ENCODE measurements at places on chromosomes 4 and X.
A peak's percentile ranks its signal among the peaks of the same experiment; 100 is the strongest.

DNA sequence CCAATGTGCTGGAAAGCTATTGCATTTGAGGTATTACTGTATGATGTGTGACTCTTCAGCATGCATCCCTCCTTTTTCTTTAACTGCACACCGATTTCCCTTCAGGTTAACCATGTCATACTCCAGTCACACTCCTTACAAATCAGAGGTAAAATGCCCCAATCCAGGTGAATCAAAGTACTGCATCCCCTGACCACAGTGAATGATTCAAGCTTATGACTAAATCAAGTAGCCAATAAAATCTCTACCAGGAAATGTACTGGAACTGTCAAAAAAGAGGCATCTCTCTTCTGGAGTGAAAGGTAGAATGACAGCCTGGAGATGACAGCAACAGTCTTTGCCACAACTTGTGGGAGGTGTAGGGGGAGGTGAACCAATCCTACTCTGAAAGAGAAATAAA lies 10.4 kb downstream of the ADAMTS3 start:
- DNase-seq = no peak

- DNase-seq = no peak
Measured at GRCh38 chr4:96264941-96265463, 425.1 kb downstream of the PDHA2 start.

DNA sequence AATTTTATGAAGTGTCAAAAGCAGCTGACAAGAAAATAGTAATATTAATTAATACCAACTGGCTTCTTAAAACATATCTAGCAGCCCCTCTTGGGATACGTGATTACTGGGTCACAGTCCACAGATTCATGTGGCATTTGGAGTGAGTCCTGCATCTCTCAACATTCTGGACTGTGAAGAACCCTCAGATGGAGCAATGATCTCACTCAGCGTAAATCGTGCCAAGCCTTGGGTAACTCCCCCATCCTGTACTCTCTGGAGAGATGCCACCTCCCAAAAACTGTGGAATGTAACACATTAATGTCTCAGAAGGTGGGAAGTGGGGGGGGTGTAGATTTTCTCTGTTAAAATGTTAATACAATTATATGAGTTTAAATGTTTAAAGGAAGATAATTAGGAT lies 118.2 kb upstream of the IQCM start:
- DNase-seq = no peak

DNA sequence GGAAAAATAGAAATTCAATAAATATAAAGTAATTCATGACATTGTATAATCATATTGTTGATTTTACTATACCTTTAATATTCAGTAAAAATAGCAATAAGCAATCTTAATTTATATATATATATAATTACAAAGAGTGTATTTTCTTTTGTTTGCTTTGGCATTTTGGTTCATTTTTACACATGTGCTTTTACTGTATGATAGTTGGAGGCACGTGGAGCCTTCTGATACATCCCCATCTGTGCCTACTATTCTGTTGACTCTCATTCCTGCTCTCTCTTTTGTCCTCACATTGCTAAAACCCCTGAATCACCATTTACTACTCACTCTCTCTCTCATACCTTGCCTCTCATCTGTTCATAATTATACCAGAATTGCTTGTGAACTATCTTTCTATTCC lies 106.4 kb upstream of the NDST4 start:
- DNase-seq = no peak

DNA sequence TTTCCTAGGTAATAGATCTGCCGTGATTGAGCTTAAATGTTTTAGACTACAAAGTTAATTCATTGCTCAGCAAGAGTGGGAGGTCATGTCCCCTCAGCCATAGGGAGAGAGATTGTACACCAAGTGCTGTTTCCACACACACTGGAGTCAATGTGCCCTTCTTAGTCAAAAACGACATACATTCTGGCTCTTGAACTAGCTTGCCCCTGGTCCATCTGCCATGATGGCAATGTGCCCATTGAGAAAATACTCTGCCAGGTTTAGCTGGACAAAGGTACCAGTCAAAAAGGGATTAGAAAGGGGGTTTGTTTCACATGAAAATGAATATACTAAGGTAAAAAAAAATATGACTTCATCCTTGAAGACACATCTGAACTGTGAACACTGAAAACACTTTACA lies 377.1 kb upstream of the ADGRL3 start:
- DNase-seq = no peak

DNA sequence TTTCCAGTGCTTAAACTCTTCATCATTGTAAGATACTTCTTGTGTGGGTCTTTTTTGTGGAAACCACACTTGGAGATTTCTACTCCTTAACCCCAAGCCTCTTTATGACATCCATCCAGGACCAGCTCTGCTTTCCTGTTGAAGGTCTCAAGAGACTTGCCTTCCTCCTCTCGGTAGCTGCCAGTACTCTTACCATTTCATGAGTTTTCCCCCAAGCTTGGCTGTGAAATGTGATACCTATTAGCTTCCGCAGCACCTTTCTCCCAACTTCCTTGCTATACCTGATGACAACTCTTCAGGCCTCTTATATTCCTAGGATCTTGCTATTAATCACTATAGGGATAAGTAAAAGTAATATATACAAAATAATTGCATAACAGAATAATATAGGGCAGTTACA lies 1.9 kb upstream of the DCK start:
- no peak for DNase-seq

DNA sequence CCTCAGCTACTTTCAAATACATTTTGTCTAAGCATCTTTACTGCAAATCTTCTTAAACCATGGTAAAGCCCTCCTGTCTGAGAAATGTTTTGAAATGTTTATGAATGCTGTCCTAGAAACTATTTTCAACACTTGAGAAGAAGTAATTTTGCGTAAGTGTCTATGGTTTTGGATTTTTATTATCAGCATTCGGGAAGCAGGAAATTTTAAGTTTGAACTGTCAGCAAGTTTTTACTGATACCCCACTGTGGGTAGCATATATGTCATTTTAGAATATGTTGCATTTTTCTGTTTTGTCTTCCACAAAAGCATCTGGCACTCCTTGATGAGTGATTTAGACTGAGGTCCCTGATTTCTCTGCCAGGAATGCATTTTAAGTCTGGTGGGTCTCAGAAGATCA lies 302.4 kb upstream of the GIMD1 start:
- DNase-seq = no peak

DNA sequence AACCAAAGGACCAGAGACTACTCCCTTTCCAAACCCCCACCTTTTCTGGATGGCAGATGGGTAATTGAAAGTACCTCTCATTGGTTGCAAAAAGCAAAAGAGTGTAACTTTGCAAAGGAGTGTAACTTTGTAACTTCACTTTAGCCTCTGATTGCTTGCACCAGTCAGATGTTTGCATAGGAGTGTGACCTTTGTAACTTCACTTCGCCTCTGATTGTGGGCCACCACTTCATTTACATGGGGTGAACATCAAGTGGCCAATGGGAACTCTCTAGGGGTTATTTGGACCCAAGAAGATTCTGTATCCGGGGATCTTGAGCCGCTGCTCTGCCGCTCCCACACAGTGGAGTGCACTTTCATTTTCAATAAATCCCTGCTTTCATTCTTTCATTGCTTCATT lies 9.9 kb upstream of the SLC25A43 start:
- DNase-seq = no peak

DNA sequence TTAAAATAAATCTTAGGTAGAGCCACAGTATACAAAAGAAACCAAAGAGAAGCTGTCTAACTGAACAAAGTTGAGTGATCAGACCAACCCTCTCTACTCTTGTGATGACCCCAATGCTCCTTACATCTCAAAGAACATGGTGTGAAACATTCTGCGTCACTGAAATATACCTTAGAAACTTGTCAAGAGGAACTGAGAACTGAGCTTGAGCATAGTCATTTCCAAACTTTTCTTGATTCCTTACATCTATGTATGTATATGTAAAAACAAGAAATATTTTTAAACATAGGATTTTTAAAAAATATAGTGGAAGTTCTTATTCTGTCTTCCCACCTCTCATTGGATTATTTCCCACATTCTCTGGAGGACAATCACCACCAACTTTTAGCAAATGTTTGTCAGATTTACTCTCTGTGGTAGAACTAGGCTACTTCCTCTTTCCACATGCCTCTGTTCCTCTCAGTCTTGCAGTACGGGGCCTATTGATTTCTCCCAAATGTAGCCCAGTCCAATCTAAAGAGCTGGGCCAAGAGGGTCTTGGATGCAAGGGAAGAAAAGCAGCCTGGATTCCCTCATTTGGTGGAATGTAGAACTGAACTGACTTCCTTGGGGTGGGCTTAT lies 98.2 kb upstream of the HHIP start:
- no peak for DNase-seq

GRCh38 chr4:12439633-12440305 lies 1011.1 kb upstream of the HS3ST1 start:
- no peak for DNase-seq

GRCh38 chrX:3449287-3449686 lies 102.8 kb upstream of the MXRA5 start:
- no peak for DNase-seq

DNA sequence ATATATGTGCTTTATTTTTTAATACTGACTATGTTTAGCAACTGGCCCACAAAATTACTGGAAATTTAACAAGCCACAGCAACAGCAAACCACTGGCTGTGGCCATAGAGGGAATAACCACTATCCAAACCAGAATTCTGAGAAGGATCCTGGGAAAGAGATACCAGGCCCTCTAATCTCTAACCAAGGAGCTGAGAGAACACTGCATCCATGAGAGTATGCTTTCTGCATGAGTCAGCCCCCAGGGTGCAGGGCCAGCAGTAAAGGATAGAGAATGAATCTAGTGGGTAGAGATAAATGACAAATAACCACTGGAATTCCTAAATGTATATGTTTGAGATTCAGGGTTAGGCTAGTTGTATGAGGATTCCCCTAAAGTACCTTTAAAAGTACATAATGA lies 221.8 kb downstream of the KIT start:
- DNase-seq = no peak

- peak; percentile 38 for DNase-seq
Measured at GRCh38 chr4:42399393-42399792, 2.1 kb downstream of the SHISA3 start.

Measured in WTC11 (cell line).